ENCODE measurements at places on chromosomes 4 and X. TPM values are rescaled to one million over a fixed set of nuclear protein-coding genes. Genes with fewer than 3 reads are reported as not detected.

The WDR1 gene
- 113 TPM for total RNA-seq

DNA sequence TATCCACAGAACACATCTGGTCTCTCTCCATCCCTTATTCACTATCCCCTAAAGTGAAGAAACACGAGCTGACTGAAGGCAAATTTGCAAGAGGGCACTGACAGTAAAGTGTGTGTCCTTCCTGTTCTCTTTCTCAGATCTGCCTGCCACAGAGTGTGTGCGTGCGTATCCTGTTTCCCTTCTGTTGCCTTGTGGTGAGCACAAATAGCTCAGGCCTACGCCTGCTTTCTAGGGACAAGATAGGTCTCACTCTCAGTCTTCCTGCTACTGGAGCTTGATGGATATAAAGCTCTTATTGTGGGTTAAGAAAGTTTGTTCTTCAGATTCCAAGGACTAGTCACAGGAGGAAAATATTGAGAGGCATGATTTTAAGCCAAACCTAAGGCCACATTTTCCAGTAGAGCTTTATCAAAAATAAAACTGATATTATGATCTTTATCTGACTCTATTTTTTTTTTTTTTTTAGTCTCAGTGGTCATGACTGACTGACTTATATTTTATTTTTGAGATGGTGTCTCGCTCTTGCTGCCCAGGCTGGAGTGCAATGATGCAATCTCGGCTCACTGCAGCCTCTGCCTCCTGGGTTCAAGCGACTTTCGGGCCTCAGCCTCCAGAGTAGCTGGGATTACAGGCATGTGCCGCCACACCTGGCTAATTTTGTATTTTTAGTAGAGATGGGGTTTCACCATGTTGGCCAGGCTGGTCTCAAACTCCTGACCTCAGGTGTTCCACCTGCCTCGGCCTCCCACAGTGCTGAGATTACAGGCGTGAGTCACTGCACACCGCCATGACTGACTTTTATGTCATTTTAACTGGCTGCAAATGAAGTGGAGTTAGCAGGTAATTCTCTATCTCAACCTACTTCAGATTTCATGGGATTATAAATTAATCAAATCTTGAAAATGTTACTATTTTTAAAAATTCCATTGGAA, 140.3 kb upstream of the SH3RF1 start:
- DNase-seq, result no peak

DNA sequence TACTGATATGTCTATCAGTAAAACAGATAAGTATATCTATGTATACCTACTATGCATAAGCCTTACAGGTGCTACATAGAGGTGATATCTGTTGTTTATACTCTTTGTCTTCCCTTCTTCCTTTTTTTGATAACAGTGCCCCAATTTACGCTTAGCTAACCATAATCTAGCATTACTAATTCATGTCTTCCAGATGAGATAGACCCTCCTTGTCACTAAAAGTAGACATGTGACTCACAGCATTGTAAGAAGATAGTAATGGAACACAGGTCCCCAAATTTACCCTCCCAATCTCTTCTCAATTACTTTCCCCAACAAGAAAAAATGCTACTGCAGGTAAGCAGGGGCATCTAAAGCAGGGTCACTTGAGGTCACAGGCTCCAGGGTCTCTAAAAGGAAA, 7.9 kb upstream of the NFKB1 start:
- no peak for DNase-seq

GRCh38 chrX:109533005-109533404, 3.6 kb upstream of the NXT2 start:
- DNase-seq, result no peak

GRCh38 chr4:127214931-127215330, 417.8 kb upstream of the INTU start:
- DNase-seq, result no peak

Measured in suprapubic skin (tissue), 4 donors.